ENCODE measurements at places on chromosomes 1 and 21. TPM values are rescaled to one million over a fixed set of nuclear protein-coding genes. Genes with fewer than 3 reads are reported as not detected.

Gene IGSF21
- not detected for total RNA-seq

Gene AK5
- 54.7 TPM for total RNA-seq

Gene TEDDM1
- not detected for total RNA-seq

Gene CELA3B
- not detected for total RNA-seq

Gene AQP10
- not detected for total RNA-seq

Gene MIA3
- 35.0 TPM for total RNA-seq
